ENCODE measurements at places on chromosomes 2 and 18.

DNA sequence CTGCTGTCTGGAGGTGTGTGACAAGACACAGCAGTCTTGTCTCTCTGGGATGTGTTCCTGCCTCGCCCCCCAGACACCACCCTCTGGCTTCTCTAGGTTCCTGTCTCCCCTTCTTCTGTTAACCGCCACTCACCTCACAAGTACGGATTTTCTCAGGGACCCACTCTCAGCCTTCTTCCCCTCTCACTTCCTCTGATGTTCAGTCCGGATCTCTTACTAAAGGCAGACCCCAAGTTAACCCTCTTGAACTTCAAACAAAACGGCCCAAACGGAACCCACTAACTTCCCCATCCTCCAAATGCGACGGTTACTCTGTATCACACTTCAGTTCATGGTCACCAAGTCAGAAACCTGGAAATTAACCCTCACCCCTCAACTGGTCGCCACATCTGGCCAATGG is 32.0 kb downstream of the B4GALT6 start:
- DNase-seq, result no peak

DNA sequence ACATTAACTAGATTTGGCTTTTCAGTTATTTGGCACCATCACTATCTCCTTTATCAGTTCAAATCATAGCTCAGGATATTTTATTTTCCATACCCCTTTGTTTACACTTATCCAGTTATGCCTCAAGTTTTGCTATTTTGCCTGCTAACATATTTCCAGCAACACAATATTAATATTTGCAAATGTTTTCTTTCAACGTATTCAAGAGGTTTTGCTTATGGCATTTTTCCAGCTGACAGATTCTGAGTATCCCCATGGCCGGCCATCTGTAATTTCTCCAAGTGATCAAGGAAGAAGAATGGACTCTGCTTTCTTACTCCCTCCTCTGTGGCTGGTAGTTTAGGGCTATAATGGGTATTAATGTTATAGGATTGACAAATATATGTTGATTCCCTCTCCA is 49.4 kb downstream of the RND3 start:
- no peak for DNase-seq

GRCh38 chr18:39485696-39486095 is 1920.1 kb upstream of the CELF4 start:
- DNase-seq, result peak; percentile 17

GRCh38 chr18:8989855-8990254 is 112.6 kb upstream of the NDUFV2 start:
- no peak for DNase-seq

DNA sequence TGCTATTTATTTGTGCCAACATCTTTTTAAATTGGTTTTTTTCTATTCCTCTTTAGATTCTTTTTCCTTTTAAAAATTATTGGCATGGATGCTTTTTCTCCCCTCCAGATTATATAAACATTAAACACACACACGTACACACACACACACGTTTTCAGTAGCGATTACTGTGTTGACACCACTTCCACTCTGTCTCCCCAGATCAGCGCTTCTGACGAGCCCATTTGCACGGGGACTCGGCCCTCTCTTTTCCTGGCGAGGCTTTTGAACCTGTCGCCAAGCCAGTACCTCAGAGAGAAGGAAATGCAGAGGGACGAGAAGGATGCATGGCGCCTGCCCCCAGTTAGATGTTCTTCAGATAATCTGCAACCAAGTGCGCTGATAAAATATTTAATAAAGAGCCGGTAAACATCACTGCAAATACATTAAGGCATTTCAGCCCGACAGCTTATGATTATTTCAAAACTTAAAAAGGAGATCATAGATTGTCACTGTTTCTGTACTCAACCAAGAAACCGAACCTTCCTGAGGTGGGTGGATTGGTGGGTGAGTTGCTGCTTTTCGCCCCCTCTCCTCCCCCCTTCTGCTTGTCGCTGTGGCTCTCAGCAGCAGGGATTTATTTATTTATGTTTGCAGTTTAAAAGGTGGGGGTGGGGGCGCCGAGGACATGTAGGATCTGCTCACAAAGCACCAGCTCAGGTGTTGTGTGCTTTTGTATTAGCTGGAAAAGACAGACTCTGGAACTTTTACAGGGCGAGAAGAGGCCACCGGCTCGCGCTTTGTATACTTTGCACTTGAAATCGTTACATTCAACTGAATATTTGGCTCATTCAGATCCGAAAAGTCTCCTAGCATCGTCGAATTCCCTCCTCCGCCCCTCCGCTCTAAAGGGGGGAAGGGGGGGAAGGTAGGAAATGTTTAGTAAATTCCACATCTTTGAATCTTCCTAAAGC is 787 bp upstream of the TBR1 start:
- no peak for DNase-seq

DNA sequence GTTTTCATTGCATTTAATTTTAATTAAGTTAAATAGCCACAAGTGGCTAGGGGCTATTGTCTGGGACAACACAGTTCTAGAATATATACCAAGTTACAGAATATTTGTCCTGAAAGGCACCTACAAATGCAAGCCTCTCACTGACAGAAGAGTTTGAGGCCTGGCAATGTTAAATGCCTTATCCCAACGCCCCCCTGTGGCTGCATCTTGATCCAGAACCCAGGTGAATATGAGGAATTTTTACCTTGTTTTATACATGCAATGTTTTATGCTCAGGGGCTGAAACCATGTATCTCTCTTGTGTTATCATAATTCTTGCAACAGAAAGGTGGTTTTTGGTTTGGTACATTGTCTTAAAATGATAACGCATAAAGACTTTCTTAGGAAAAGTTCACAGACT is 71.8 kb upstream of the SEC11C start:
- DNase-seq, result peak; percentile 55

Measured in choroid plexus epithelial cell (primary cell).